A549 (cell line): ENCODE measurements at places on chromosomes 1 and 21. TPM values are rescaled to one million over a fixed set of nuclear protein-coding genes. Genes with fewer than 3 reads are reported as not detected.
A peak's percentile ranks its signal among the peaks of the same experiment; 100 is the strongest.

- DNase-seq, result peak; percentile 69
Measured at GRCh38 chr1:64469977-64470664, at the start of gene CACHD1. Gene CACHD1, plus strand, starts transcription at chr1:64470129. Its CDS starts 616 bp downstream, at chr1:64470745.

GRCh38 chr1:84603941-84604830 lies 29.9 kb upstream of the CTBS start:
- DNase-seq, result no peak

DNA sequence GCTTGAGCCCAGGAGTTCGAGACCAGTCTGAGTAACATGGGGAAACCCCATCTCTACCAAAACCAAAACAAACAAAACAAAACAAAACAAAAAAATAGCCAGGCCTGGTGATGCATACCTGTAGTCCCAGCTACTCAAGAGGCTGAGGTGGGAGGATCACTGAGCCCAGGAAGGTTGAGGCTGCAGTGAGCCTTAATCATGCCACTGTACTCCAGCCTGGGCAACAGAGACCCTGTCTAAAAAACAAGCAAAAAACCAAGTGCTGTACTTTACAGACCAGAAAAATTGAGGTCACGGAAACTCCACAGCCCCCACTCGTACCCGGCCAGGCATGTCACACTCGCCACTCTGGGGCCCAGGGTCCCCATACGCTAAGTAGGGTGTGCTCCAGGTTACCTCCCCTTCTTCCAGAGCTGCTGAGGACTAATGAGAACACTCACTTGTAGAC lies 22.9 kb downstream of the ATP2B4 start:
- DNase-seq, result no peak

DNA sequence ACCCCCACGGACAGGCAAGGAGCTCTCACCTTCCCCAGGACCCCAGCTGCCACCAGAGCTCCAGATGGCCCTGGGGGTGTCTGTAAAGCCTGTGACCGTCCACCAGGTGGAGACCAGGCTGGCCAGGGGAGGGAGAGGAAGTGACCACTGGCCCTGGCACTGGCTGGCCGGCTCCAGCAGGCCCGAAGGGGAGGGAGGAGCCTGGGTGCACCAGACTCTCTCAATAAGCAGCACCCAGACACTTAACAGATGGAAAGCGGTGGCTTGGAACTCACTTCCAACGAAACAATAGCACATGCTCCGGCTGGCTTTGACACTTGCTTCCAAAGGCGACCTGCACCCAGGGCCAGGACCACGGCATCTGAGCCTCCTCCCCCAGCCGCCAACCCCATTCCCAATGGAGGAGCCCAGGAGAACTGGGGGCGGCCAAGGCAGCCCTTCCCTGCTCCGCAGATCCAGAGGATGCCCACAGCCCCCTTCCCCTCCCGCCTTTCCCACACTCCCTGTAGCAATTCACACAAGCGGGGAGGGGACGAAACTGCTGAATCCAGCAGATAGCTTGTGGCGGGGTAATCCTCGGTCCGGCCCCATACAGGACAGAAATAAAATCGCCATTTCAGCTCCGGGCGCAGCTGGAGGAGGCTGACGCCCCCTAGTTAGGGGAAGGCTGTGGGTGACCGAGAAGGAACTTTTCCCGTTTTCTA lies 742 bp upstream of the PDE9A start:
- peak; percentile 47 for DNase-seq

- DNase-seq, result no peak
Measured at GRCh38 chr1:115275216-115275615, 62.8 kb downstream of the NGF start.

GRCh38 chr1:110085671-110086070 lies 15.2 kb upstream of the ALX3 start:
- DNase-seq, result no peak

Gene ZYG11A
- 2.6 to 3.2 TPM (median 3.0 TPM) in 3 replicates for polyA plus RNA-seq

DNA sequence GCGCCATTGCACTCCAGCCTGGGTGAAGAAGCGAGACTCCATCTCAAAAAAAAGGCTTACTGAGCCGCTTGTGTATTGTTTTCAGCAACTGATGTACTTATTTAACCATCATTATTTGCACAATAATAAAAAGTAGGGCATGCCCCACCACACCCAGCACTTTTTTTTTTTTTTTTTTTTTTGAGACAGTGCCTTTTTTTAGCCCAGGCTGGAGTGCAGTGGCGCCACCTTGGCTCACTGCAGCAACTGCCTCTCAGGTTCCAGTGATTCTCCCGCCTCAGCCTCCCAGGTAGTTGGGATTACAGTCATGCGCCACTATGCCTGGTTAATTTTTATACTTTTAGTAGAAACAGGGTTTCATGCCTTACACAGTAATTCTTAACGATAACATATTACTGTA lies 12.2 kb upstream of the TRNAU1AP start:
- DNase-seq, result no peak
